Breast epithelium (tissue), 4 donors: ENCODE measurements at places on chromosomes 2 and 18.
A peak's percentile ranks its signal among the peaks of the same experiment; 100 is the strongest.

- DNase-seq, result no peak
Observed at GRCh38 chr2:169131587-169132512, 62.5 kb downstream of the DHRS9 start.

GRCh38 chr2:168717790-168718502, 84.5 kb upstream of the NOSTRIN start:
- no peak for DNase-seq

DNA sequence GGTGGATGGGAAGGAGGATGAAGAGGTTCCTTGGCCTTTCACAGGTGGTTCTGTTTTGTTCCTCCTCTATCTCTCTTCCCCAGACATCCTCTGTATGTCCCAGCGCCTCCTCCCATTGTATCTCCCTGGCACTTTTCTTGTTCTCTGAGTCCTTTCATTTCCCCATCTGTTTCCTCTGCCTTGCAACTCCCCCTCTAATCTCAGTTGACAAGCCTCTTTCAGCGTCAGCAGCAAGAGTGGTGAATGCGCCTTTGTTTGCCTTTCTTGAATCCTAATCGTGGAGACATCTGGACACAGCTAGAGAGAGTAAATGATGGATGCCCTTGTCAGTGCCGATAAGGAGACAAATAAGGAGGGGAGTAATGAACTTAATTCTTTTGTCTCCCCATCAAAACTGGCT, 167.0 kb downstream of the NDUFA10 start:
- no peak for DNase-seq

DNA sequence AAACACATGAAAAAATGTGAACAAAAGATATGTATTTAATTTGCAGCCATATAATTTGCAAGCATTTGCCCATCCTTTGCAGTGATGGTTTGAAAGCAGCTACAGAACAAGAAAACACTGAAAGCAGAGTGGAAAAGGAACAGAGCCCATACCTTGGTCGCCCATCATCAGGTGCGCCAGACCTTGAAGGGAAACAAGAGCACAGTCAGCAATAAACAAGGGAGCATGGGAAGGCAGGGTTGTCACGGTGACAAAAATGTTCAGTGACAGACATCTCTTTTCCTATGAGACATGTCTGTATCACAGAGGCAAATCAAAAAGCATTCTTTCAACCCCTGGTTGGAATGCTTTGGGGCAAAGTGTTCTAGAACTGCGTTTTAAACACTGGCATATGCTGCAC, 109.4 kb downstream of the NRXN1 start:
- DNase-seq, result no peak

- DNase-seq, result no peak
Observed at GRCh38 chr2:237955640-237956401, 11.0 kb upstream of the UBE2F start.

DNA sequence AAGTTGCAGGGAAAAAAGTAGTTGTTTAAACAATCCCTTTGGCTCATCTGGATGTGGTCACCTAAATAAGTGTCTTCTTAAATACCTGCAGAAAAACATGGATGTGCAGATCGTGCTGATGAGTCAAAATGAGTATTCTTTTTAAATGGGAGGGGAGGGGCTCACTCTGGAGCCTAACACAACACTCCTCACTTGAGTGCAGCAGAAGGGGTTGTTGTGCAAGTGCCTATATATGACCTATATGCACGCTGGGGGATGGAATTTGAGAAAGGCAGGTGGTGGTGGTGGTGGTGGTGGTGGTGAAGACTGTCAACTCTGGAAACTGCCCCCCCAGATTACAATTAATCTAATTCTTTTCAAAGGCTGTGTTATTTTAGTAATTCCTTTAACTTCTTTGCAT, 77.9 kb upstream of the FAM124B start:
- no peak for DNase-seq

DNA sequence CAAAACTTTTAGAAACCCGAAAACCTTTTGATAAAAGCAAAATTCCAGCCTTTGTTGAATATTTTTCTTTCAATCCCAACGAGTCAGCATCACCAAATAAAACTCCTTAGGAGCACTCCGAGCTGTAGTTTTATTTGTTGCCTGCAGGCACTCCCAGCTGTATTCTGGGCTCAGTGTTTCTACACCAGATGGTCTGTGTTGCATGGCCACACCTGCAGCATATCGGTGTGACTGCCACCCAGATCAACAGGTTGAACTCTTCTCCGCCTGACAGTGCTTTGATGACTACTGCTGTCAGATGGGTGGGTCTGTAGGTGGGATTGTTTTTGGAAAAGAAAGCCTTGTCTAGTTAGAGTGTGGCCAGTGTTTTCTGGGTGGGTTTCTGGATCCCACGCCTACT, 32.7 kb downstream of the APCDD1 start:
- no peak for DNase-seq

GRCh38 chr2:674321-674985, 2.8 kb downstream of the TMEM18 start:
- no peak for DNase-seq

DNA sequence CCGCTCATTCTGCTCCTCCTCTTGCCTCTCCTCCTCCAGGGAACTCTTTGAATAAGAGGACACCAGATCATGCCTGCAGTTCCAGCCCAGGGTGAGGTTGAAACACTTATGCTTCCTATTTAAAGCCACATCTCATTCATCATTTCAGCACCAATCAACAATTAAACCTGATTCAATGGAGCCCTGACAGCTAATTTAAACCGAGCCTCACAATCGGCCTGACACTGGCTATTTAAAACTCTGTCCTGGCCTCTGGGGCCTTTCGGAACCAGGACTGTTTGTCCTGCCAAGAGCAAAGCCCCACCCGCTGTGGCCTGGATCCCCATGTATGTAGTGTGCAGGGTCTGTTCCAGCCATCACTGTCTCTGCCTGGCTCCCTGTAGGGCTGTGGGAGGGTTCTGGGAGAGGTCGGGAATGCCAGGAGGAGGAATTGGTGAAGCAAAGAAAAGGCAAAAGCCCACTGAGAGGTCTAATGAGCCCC, 97.4 kb downstream of the MCFD2 start:
- peak; percentile 56 for DNase-seq

DNA sequence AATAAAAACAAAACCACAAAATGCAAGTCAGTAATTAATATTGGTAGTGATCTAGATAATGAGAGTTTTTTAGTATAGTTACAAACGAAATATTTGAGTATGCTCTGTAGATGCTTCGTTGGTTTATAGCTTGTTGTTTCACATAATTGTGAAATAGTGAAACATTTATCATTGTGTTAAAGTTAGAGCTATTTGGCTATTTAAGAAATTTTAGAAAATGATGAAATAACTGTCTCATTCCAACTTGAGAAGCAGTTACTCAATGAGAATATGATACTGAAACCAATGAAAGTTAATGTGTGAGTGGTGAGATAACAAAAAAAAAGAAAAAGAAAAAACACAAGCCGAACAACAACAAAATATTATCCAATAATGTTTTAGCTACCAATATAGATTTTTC, 475.6 kb upstream of the ZEB2 start:
- no peak for DNase-seq

DNA sequence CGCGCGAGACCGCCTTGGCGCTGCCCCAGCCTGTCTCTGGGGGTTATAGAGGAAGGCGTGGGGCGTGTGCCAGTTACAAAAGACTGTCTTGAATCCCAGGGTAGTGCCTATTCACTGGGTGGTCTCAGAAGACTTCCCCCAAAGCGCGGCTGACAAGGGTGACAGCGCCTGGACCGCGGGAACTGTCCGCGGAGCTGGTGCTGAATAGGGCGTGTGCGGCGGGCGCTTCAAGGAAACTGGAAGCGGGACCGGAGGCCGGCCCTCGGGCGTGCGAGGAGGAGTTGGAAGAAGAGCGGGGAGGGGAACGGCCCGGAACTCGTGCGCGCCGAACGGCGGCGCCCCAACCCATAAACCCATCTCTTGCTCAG, 2.3 kb downstream of the EGR4 start:
- no peak for DNase-seq

- no peak for DNase-seq
Observed at GRCh38 chr2:154480521-154480920, 218.0 kb upstream of the KCNJ3 start.

DNA sequence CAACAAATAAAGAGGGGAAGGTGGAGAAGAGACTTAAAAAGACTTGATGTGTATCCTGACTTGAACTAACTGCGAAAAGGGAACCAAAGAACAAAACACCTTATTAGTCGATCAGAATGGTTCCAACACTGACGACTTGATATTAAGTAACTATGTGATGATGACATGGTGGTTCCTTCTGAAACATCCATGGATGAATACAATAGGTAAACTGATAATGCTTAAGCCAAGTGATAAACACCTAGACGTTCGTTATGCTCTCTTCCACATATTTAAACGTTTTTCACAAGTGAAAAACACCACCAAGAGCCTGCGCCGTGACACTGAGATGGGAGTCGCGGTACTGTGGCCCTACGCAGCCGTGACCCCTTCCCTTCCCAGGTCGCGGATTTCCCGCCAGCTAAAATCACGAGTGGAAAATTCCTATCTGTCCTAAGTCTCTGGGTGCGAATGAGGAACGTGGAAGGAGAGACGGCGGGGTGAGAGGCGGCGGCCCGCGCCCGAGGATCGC, 797 bp downstream of the TTC32 start:
- DNase-seq, result no peak

DNA sequence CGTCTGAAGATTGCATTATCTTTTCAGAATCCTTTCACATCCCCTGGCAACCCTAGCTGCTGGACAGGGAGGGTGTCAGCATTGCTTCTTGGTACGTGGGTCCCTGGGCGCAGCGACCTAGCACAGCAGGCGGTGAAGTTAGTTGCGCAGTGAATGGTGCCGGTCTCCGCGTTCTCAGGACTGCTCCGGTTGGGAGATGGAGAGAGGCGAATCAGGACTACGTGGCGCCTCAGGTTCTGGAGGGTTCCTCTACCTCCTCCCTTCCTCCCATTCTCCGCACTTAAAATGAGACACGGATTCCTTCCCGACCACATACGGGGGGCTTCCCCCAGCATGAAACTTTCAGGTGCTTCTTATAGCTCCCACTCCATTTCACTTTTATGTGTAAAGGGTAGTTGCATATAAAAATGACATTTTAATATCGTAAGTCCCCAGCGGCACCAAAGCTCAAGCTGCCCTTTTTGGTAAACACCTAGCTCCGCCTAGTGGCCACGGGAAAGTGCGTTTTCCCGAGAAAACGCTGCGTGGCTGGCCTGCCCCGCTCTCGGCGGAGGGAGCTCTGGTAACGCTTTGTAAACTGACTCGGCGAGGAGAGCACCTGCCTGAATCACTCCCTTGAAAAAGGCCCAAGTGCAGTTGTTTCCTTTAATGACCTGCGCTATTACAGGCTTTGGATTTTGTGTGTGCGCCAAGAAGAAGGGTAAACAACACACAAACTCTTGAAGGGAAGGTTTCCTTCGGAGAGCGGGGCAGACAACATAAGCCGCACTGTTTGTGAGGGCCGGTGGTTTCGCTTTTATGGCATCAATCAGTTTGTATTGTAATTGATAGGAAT, 32.9 kb upstream of the INHBB start:
- DNase-seq, result peak; percentile 78

GRCh38 chr2:24859968-24860600, 60.0 kb downstream of the ADCY3 start:
- DNase-seq, result no peak

- DNase-seq, result no peak
Observed at GRCh38 chr2:224924631-224925030, 117.6 kb downstream of the DOCK10 start.

DNA sequence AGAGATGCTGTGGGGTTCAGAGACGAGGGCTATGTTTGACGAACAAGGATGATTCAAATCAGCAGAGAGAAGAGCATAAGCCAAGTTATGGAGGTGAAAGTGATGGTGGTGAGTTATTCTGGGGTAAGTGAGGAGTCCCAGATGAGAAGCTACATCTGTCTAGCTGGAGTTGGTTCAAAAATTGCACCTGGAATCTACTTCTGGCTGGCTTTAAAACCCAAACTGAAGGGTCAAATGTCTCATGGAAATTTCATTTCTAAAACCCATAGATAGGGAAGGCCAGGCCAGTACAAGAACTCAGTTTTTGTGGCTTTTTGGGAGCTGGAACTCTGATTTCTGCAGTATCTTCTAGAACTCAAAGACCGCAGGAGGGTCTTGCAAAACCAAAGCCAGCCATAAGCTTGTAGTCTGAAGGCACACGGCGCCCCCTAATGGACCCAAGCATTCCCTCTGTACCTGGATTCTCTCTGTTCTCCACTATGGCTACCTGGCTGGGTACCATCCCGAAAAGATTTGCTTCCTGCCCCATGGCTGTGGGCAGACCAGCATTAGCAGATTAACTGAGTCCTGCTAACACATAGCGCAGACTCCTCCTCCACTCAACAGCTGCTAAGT, 229.1 kb upstream of the SLC14A2 start:
- no peak for DNase-seq

DNA sequence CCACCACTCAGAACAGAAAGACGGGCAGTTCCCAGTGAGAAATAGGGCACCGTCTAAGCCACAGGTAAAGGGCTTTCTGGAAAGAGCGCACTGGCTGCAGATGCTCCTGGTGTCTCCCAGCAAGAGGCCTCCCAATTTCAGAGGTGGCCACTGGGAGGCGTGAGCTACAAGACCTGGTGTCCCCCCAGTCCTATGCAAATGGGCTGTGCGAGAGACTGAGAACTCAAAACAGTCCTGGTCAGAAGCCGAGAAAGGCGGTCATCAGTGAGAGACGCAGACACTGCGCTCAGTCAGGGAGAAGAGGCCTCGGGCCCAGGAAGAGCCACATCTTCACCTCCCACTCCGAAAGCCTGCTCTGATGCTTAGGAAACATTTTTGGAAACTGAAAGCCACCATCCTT, 179.5 kb downstream of the EIPR1 start:
- DNase-seq, result no peak

GRCh38 chr2:122389694-122390093, 634.2 kb downstream of the TSN start:
- no peak for DNase-seq

GRCh38 chr2:99593692-99594427, 104.0 kb upstream of the REV1 start:
- DNase-seq, result no peak
